CD4-positive, alpha-beta T cell treated with Interleukin-21 for 1 hour (primary cell): ENCODE measurements at places on chromosomes 7 and 10.

DNA sequence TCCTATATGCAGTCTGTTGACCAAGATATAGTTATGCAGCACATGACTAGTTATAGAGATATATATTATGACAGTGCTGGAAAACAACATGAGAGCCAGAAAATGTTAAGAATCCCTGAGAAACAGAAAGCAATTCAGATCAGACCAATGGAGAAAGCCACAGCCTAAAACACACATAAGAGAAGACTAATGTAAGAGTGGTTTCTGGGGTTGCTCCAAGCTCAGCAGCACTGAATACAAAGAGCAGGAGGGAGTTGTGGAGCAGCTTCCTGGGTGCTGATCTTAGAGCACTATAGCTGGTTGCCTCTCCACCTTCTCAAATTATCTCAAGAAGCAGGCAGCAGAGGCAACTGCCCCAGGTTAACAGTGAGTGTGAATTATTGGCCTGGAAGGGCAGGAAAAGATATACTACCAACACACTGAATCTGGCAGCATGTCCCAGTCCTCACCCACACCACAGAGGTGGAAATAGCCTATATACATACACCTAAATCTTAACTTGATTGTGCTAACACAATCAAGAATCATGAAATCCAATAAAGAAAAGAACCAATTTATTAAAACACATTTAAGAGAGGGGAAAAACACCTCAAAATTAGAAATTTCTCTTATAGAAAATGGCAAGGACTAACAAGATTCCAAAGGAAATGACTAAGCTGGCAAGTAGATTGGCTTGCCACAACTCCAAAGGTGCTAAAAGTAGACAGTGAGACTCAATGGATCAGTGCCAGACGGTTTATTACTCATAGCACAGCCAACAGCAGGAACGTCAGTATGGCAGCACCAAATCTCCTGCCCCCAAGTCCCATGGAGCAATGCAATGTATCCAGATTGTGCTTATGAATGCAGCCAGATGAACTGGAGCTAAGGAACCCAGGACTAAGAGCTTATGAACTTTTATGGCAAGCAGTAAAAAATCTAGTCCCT is 5.1 kb downstream of the PTTG1IP2 start:
- no peak for DNase-seq

GRCh38 chr7:103967401-103967800 is 22.1 kb downstream of the RELN start:
- no peak for DNase-seq

DNA sequence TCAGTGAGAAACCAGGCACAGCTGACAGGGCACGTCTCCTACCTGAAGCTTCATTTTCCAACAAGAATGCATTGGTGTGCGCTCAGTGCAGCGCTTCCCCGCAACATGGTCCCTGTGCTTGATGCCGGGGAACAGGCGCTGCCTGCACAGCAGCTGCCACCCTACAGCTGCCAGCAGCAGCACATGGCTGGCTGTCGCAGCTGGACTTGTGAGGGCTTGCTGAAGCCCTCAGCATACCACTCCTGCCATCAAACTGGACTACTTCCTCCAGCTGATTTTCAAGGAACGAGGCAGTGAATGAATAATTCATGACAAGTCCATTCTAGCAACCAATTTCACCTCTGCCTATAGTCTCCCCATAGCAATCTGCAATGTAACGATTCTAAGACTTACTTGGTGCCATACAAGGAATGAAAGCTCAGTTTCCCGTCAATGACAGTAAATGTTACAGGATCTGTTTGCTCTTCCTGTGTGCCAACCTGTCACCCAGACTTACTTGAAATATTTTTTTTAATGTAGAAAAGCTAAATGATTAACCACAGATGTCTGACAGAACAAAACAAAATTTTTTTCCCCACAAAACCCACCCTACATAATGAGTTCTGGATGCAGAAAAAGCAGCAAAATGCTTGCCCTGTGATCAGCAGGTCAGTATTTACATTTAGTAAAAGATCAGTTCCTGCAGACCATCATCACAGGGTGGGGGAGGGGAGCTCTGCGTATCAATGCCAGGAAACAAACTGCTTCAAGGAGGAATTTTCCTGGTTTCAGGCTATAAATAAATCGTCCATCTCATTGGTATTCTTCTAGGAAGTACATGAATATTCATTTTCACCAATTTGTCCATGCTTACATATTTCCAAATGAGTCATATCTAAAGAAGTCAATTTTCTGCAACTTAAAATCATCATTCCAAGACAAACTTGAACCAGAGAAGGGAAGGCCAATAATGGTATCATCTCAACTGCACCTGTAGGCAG is 140.6 kb downstream of the ALOX5 start:
- no peak for DNase-seq

GRCh38 chr10:26780793-26781601 is 79.8 kb downstream of the ABI1 start:
- no peak for DNase-seq

GRCh38 chr7:14457568-14458453 is 444.7 kb downstream of the DGKB start:
- DNase-seq = peak; percentile 45

- no peak for DNase-seq
Observed at GRCh38 chr10:70324951-70325781, 41.4 kb upstream of the NPFFR1 start.

DNA sequence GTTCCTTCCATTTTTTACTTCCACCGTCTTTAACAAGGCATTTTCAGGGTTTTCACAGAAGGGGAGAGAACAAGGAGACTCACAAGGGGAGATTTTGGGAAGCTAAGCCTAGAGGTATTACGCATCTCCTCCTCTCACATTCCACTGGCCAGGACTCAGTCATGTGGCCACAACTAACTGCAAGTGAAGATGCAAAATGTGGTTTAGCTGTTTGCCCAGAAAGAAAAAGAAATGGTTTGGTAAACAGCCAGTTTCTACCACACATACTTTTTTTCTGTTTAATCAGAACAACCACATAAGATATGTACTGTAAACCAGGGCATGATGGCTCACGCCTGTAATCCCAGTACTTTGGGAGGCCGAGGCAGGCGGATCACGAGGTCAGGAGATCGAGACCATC is 21.4 kb upstream of the HELLS start:
- no peak for DNase-seq

- no peak for DNase-seq
Observed at GRCh38 chr7:50214126-50214670, 90.3 kb upstream of the IKZF1 start.

DNA sequence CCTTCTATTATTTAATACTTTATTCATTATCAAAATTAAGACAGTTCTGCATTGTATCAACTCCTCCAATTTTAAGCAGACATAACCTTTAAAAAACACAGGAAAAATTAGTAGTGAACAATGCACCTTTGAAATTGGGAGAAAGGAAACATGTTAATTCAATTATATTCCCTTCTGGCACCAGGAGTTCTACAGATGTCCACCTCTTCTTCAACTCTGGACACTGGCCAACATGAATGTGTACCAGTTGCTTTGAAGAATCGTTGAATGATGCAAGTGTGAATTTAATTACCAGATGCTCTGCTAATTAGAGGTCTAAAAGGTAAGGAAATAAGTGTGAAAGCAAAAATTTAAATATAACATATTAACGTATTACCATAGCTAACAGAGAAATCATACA is 206.7 kb upstream of the IGFBP3 start:
- no peak for DNase-seq

- DNase-seq = no peak
Observed at GRCh38 chr10:12382157-12382548, 32.8 kb downstream of the CAMK1D start.

DNA sequence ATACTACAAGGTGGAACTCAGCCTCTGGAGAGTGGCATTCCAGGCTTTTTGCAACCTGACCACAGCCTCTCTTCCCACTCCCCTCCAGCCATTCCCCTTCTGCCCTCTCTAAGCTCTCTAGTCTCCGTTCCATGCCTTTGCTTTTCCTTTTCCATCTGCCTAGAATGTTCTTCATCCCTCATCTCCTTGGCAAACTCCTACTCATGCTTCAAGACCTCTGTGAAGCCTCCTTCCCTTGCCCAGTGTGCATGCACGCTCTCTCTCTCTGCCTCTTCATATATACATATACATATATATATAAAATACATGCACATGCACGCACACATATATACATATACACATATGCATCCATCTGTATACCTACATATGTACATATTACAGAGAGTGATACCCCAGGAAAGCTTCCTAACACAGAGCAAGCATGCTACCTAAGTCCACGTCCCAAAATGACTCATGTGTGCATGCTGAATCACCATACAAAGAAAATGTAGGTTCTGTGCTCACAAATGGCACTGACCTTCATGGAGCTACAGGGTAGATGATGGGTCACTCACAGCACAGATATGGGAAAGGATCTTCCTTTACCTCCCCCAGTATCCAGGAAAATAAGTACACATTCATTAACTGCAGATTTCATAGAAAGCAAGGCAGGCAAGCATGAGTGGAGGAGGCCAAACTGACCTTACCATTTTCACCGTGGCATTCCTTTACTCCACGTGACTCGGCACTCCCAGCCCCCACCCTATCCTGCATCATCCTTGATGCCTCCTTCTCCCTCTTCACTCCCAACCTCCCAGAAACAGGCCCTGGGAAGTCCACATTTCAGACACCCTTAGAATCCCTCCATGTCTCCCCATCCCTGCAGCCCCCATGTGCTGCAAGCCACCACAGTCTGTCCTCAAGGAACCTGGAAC is 238.4 kb upstream of the ZMIZ1 start:
- DNase-seq = no peak

GRCh38 chr7:11934796-11935195 is 102.8 kb upstream of the THSD7A start:
- no peak for DNase-seq

DNA sequence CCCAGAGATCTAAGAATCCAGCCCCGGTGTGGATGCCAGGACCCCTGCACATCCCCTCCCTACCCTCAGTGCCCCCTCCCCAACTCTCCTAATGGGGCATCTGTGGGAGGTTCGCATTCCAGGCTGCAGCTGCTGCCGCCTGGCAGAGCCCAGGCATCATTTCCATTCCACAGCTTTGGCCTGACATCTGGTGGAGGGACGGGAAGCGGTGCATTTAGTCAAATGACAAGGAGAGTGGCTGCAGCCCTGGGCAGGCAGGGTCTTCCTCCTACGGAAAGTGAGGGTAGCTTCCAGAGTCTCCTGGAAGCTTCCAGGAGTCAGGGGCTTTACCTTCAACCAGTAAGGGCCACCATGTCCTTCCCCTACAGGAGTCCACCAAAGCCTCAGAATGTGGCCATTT is 30.8 kb downstream of the PRLHR start:
- no peak for DNase-seq

GRCh38 chr7:68697796-68698280 is 900.4 kb upstream of the AUTS2 start:
- DNase-seq = no peak

GRCh38 chr10:88515235-88515634 is 67.9 kb downstream of the RNLS start:
- DNase-seq = no peak

- DNase-seq = no peak
Observed at GRCh38 chr10:85641479-85642009, 725.1 kb downstream of the GRID1 start.

DNA sequence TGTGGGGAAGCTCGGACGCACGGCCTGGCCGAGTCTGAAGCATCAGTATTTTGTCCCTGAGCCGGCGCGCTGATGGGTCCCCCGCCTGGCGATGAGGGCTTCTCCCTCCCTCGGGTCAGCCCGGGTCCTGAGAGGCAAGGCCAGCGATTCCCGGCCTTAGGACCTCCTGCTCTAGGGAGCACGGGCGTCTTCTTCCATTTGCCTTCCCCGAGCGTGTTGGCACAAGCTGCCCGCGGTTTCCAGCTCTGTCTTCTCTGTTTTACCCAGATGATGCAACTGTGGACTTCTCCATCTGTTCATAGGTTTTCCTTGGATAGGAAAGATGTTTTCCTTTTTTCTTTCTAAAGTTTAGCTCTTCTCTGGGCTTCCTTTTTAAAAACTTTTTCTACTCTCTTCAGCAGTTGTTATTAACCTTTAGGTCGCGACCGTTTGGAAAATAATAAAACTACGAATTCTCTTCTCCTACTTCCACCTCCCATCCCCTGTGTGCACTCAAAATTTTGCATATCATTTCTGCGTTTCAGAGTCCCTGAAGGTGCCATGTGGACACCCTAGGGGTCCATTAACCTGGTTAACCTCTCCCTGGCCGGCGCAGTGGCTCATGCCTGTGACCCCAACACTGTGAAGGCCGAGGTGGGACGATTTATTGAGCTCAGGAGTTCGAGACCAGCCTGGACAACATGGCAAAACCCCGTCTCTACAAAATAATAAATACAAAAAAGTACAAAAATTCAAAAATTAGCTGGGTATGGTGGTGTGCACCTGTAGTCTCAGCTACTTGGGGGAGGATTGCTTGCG is 1.4 kb upstream of the SLC25A28 start:
- DNase-seq = no peak

DNA sequence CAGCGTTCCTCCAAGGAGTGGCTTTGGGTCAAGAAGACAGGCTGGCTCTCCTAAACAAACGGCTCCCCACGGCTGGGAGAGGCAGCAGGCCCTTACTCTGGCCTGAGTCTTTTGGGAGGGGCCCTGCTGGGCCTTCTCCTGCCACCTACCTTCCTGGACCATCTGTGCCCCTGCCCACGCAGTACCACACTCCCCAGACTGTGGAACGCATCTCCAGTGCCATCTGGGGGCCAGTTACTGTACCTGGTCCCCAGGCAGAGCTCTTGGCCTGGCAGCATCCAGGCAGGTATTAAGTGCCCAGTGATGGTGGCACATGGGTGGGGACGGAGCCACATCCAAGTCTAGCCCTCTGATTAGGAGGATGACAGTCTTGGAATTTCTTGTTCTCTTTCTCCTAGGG is 14.4 kb downstream of the ALKBH4 start:
- DNase-seq = peak; percentile 64

DNA sequence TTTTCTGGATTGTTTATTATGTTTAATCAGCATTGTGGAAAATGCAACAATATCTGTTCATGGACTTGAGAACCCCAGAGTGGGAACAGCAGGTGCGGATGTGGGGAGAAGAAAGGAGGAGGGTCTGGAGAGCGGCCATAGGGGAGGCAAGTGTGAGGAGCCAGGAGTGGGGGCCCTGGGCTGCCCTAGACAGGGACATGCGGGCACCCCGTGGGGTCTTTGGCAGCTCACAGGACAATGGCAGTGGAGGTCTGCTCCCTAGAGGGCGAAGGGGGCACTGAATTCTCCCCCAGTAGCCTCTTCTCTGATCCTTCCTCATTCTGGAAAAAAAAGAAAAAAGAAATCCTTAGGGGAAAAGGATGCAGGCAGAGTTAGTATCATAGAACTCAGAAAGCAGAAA is 8.9 kb downstream of the TMEM176B start:
- DNase-seq = no peak

- peak; percentile 26 for DNase-seq
Observed at GRCh38 chr7:43700646-43701499, 28.4 kb downstream of the COA1 start.

DNA sequence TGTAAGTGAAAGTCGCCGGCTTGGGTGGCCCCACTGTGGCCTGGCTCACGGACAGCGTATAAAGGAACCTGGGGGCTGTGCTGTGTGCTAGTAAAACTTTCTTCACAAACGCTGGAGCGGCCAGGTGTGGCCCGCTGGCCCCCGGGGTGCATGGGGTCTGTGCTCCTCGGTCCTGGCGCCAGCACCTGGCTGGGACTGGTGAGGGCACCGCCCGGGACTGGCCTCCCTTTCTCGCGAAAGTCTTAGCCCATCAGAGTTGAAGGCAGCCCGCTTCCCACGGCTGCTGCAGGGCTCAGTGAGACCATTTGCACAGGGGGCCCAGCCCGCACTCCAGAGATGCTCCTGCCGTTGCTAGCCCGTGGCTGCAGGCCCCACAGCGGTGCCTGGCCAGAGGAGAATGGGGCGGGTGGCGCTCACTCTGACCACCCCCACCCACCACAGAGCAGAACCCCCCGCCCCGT is 5.8 kb downstream of the PWWP2B start:
- DNase-seq = no peak

- no peak for DNase-seq
Observed at GRCh38 chr10:86635402-86635801, 18.9 kb upstream of the OPN4 start.
